Stimulated activated CD8-positive, alpha-beta memory T cell treated with anti-CD3 and anti-CD28 coated beads, Interleukin-7, amount 100 ng/mL, for 4 hours (primary cell): ENCODE measurements at places on chromosomes 11 and 22.
A peak's percentile ranks its signal among the peaks of the same experiment; 100 is the strongest.

- DNase-seq, result no peak
These were observed 125.9 kb downstream of the TEAD1 start for GRCh38 chr11:12800032-12800671.

DNA sequence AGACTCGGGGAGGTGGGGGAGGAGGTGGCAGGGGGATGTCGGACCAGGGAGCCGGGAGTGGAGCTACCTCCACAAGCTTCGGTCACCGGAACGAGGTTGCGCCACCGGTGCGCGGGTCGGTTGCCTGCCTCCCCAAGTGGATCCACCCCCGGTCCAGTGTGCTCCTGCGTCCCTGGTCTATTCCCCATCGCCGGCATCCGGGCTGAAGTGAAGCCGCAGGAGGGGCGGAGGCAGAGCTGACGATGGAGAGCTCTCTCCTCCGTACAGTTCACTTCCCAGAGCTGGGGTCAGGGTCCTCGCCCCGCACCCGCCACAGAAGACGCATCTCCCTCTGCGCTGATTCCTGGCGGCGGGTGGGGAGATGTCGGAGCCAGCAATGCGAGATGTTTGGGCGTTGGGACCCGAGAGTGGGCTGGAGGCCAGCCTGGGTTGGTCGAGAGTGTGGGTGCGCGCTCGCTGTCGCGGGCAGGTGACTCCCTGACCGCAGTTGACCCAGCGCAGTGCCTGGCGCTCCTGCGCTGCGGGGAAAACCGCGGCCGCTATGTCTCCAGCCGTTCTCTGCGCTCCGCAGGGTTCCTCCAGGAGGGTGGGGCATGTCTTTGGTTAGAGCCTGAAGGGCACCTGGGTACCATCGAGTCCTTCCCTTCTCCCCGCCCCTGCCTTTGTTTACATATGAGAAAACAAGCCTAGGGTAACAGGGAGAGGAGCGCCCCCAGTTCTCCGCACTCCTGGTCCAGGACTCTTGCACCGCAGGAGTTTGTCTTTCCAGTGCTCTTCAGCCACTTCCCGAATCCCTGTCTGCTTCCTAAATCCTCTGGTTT lies 1.7 kb downstream of the C11orf96 start:
- no peak for DNase-seq

- no peak for DNase-seq
These were observed 41.8 kb upstream of the PRODH start for GRCh38 chr22:18977824-18978425.

DNA sequence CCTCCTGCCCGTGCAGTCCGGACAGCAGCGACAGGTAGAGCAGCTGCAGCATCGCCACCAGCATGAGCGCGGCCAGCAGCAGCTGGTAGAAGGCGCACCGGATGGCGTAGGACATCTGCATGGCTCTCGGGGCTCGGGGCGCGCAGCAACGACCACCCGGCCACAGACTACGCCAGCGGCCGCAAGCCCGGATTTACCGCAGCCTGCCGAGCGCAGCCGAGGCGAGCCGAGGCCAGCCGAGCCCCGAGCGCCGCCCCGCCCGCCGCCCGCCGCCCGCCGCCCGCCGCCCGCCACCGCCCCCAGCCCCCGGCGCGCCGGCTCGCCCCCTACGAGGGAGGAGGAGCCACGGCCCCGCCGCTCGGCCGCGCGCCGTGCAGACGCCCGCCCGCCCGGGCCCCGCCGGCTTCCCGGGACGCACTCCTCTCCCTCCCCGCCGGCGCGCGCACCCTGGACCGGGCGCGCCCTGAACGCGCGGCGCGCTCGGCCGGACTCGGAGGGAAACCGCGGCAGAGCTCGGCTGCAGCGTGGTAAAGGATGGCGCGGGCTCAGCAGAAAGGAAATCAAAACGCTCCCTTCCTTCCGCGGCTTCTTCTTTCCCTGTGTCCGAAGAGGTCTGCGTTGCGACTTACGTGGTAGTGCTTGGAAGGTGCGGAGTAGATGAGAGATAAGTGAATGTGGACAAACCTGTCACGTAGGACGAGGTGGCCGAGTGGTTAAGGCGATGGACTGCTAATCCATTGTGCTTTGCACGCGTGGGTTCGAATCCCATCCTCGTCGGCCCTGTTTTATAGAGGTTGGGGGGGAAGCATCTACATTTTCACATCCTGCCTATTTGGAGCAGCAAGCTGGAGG lies at the start of gene B4GAT1:
Gene B4GAT1 (minus strand): TSS at position 205 of the 852 bp plus-strand sequence. CDS start 84 bp downstream, at position 121.
- DNase-seq, result peak; percentile 75

GRCh38 chr11:117200813-117201657 lies 1.9 kb downstream of the TAGLN start:
- no peak for DNase-seq

DNA sequence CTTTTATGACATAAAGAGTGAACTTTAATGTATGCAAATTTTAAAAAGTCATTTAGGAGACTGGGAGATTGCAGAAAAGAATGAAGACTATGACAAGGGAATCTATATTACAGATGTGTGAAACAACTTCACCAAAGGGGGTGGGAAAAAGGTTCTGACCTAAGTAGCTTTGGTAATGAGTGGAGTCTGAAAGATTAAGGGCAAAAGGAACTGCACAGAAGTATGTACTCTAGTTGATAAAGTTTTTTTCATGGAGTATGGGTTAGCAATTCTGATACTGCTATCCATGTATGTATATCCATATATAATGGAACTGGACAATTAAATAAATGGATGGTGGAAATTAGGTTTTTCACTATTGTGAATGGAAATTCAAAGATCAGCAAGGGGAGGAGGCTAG lies 9.2 kb downstream of the CKAP5 start:
- no peak for DNase-seq

- DNase-seq, result no peak
These were observed 688 bp upstream of the LRRC74B start for GRCh38 chr22:21044931-21045584.

DNA sequence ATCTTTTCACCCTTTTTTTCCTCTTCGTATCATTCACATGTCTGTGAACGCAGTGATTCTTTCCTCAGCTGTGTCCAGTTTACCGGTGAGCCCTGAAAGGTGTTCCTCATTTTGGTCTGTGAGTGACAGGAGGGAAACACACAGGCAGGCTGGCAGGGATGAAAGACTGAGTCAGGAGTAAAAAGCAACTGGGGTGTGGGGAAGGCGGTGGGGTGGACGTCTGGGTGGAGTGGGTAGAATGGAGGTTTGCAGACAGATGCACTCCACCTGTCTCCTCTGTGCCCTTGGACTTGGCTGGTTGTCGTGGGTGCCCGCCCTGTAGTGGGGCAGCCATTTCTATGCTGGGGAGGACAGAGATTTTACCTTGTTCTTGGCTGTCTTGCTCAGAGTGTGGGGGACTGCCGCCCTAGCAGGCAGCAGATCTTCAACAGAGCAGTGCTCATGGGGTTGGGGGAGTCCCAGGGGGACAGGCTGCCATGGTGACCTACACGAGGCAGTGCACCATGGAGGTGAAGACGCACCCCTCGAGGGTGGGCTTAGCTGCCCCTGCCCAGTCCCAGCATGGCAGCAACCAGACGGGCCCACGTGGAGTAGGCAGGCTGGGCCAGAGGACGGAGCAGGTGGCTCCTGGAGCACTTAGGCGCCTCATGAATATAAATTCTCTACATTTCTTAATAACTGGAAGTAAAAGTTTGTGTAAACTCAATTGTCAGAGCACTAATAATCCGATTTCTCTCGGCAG lies 603.7 kb downstream of the TBC1D22A start:
- no peak for DNase-seq

DNA sequence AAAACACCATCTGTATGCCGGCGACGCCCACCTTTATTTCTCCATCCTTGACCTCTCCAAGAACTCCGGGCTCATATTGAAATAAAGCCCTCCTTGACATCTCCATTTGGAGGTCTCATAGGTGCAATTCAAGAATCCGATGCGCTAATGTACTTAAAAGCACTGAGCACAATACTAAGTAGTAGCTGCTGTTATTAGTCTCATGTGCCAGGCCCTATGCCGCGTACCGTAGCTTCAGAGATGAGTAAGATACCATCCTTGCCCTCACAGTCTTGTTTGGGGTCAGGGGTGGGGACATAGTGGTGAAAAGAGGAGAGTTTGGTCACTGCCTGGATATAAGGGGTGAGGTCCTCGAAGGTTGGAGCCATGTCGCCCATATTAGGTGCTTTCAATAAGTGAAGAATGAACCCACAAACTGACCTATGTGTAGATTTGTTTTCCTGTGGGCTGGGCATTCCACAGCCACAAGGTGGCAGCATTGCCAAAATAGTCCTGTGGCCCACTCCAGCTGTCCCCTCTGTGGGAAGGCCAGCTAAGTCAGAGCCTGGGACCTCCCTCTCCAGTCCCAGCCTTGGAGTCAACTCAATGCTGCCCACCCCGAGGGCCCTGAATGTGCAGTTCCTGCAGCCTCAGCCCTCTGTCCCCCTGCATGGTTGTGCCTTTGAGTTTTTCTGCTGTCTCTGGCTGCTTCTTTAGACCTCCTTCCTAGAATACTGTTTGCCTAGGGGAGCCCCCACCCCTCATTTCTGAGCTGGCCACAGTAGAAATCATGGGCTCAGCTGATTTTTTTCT lies 6.5 kb downstream of the DCPS start:
- DNase-seq, result no peak

DNA sequence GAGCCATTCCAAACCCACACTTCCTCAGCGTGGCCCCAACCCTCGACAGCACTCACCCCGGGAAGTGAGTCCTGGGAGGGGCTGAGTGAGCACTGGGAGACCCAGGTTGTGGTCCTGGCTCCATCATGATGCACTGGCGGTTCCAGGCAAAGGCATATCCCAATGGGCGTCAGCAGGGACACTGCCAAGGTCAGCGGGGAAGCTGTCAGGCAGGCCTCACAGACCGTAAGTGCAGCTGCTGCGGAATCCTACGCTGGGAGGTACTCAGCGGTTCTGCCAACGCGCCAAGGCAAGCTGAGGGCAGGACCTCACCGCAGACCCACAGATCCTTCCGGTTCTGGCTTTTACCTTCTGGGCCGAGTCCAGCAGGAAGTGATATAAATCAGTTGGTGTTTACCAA lies 1.4 kb upstream of the GAL3ST1 start:
- DNase-seq, result no peak

DNA sequence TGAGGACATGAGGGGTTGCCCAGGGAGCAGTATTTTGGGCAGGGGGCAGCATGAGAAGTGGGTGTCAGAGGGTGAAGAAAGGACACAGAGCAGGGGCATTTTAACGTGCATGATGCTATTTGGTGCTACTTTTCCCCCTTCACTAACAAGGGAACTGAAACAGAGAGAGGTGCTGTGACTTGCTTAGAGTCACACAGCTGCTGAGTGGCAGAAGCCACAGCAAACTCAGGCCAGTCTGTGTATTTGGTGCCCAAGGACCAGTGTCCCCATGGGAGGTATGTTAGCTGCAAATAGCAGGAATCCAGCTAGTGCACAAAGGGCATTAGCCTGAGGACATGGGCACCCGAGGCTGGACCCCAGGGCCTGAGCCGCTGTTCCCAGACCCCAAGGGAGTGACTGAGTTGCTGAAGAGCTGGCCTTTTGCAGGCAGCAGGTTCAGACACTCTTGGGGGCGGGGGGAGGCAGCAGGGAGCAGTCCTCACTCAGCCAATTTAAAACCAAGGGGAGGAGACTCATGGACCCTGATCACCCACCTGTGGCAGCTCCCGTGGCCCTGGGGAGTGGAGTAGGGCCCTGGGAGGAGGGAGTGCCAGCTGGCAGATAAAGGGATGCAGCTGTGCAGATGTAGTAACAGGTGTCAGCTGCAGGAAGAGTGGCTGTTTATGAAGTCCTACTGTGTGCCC lies 14.6 kb downstream of the PARVG start:
- DNase-seq, result no peak

DNA sequence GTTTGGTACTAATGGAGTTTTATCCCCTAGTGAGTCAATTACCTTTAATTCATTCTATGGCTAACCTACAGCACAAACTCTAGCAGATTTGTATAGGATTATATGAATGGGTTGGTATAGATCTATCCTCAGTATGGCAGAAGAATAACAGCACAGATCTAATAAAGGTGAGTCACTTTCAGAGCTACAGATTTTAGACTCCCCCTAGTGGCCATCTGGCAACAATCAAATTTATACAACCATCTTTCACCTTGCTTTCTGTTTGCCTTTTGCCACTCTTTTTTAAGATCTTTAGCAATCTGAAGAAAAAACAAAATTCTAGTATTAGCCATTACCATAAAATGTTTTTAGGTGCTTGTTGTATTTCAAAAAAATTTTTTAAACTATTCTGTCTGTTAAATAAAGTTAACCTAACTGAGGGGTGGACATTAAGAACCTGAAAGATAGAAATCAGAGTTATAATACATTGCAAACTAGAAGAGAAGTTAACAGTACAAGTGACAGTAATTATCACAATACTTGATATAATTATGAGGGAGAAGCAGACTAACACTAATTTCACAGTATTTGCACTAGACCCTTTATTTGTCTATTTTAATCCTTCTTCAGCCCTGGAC lies 25.8 kb downstream of the DDIAS start:
- DNase-seq, result no peak

DNA sequence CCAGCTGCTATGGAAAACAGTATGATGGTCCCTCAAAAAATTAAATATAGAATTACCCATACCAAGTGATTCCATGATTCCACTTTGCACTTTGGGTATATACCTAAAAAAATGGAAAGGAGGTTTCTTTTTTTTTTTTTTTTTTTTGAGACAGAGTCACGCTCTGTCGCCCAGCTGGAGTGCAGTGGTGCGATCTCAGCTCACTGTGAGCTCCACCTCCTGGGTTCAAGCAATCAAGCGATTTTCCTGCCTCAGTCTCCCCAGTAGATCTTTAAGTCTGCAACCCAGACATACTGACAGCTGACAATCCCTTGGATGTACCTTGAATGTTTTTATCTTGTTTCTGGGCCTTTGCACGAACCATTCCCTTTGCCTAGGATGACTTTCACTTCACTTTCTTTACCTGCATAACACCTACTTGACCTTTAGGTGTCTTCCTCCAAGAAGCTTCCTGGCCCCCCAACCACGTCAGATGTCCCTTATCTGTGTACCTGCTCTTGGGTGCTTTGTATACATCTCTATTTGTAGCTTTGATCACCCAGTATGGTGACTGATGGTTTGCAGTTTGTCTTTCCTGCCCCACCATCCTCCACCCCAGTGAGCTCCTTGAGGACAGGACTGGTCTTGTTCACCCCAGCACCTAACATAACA lies 11.6 kb downstream of the UCP3 start:
- DNase-seq, result no peak

GRCh38 chr11:2277008-2277346 lies 6.6 kb upstream of the ASCL2 start:
- DNase-seq, result no peak

- DNase-seq, result no peak
These were observed 4.1 kb downstream of the OLFML1 start for GRCh38 chr11:7489376-7489775.

- no peak for DNase-seq
These were observed 103.8 kb downstream of the STIM1 start for GRCh38 chr11:3959015-3959902.

DNA sequence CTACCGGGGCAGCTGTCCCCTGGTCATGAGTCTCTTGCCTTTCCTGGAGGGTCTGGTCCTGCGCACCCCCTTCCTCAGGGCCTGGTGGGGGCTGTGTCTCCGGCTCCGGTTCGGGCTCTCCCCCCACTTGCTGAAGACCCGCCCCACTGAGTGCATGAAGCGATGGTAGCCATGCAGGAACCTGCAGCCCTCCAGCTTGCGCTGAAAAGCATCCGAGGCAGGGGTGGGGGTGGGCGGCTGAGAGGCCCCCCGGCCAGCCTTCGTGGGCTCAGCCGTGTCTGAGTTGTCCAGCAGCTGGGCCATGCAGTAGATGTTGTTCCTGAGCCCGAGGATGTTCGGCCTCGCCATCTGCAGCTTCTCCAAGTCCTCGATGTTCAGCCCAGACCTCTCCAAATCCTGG lies 2.8 kb downstream of the OSM start:
- no peak for DNase-seq
